ENCODE measurements at places on chromosomes 12 and 14.
A peak's percentile ranks its signal among the peaks of the same experiment; 100 is the strongest.

- no peak for DNase-seq
Measured at GRCh38 chr14:22558221-22558913, 30.7 kb downstream of the DAD1 start.

DNA sequence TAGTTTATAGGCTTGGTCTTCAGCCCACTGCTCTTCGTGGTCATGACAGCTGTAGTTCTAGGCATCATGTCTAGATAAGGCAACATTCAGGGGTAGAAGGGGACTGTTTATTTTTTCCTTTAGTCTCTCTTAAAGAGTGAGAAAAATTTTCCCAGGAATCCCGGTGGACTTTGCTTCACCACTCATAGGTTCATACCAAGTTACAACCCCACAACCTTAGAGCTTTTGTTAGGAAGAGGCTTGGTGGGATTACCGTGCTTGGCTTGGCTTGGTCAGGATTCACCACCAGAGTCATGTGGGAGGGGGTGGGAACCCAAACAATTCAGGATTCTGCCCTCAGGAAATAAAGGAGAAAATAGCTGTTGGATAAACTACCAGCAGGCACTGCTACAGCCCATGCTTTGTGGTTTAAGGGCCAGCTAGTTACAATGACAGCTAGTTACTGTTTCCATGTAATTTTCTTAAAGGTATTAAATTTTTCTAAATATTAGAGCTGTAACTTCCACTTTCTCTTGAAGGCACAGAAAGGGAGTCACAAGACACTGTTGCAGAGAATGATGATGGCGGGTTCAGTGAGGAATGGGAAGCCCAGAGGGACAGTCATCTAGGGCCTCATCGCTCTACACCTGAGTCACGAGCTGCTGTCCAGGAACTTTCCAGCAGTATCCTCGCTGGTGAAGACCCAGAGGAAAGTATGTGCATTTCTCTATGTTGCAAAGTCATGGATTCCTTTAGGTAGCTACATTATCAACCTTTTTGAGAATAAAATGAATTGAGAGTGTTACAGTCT is 25.9 kb upstream of the PAPLN start:
- DNase-seq, result no peak

DNA sequence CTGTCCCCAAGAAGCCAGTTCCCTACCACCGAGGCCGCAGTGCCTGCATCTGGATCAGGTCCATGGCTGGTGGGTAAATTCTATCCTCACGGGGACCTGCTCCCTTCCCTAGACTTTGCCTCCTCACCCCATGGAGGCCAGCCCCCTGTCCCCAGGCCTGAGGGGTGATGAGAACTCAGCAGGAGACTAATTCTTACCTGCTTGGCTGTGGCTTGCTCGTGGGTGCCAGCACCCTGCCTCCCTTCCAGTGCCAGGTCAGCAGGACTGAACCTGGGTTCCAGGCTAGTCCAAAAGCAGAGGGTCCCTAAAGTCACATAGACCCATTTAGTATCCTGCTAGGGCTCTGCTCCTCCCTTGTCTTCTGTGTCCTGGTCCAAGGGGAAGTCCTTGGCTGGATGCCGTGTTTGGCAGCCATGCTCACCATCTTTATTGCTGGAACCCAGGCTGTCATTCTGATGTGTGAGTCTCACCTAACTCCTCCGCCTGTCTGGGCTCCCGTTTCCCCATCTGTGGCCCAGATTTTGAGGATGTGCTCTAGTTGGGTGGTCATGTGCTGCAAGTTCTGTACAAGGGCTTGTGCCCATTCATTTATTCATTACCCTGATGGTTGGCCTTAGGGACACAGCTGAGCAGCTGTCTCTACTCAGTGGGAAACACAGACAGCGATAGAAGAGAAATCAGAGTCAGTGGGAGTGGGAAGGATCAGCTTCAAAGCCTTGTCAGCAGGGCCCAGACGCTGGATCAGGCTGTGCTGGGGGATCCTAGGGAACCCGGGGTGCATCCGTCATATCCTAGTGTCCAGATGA is 949 bp downstream of the PLBD2 start:
- peak; percentile 50 for DNase-seq

- no peak for DNase-seq
Measured at GRCh38 chr14:67392123-67392522, 19.8 kb downstream of the PLEK2 start.

DNA sequence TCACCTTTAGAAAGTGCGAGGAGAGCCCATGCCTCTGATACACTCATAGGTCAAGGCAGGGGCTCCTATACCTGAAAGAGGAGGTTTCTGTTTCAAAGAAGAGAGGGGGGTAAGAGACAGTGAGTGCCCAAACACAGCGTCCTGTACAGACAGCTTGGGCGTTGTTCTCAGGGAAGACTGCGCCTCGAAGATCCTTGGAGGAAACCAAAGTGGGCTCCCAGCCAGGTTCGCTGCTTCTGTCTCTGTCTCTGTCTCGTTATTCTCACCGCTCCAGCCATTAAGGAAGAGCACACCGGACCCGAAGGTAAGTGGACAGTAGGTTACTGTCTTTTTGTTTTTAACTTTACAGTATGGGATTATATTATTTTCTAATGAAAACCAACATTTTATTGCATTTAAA is 5.8 kb upstream of the IFI27 start:
- no peak for DNase-seq

DNA sequence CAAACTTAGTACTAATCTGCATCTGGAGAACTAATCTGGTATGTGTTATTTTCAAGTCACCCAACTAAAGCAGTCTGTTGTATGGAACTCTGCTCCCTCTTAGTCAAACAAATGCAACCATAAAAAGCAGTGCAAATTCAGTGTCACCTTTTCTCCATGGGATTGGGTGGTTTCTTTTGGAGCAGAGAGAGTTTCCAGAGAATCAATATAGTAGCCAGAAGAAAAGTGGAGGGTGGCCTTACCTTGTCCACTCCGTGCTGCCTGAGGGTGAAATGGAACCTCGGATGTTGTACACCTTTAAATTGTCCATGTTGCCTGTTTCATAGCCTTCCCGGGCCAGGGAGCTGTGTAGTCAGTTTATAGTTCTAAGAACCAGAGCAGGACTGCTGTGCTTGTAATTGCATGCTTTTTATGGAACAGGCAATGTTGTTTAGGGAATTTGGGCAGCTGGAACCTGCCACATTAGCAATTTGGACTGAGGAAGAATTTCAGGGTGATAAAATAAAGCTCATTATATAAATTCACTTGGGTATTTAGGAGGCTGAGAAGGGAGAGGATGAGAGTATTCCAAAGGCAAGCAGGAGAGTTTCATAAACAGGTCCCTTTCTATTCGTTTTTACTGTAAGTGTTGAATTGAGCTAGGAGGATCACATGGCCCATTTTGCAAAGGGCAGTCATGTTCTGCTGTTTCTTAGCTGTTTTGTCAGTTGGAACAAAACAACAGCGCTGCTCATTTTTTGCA is 60.5 kb downstream of the CRADD start:
- no peak for DNase-seq

DNA sequence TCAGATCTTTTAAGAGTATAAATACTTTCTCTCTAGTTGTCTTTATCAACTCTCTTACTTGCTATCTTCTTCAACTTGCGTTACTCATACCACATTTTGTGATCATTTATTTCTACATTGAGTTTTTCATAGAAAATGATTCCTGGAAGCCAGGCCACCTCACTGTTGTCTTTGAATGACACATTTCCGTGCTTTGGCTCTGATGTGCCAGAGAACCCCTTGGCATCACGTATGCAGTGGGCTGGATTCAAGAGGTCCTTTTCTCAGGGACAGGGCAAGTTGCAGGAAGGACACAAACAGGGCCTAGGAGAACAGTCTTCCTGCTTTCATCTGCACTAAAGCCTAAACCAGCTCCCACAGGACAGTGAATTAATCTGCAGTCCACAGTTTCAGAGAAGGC is 70.3 kb upstream of the PYGL start:
- DNase-seq, result no peak

DNA sequence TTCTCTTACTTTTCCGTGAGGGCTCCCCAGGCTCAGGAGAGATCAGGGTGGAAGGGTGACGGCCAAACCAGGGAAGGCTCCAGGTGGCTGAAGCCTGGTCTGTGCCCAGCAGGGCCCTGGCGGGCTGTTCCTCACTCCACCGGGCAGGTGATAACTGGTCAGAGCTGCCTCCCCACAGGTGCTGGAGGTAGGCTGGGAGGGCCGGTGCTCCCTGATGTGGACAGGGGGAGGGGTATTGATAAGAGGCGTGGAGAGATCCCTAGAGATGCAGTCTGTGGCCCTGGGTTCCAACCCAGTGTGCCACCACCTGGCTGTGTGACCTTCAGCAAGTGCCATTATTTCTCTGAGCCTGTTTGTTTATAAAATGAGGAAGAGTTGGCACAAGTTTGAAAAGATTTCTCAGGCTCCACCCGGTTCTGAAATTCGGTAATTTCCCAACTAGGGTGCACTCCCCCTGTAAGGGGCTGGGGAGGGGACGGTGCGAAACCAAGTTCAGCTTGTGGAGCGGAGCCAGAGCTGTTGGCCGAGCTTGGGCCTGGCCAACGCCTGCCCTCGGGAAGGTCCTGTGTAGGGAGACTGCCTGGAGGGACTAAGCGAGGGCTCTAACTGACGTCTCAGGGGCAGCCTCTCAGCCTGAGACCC is 1.0 kb upstream of the NR4A1 start:
- no peak for DNase-seq

- no peak for DNase-seq
Measured at GRCh38 chr12:68431786-68432185, 99.6 kb upstream of the MDM1 start.

- no peak for DNase-seq
Measured at GRCh38 chr14:35398071-35398584, 6.4 kb downstream of the NFKBIA start.

- no peak for DNase-seq
Measured at GRCh38 chr14:96205978-96206360, 1.3 kb downstream of the BDKRB2 start.

- DNase-seq, result no peak
Measured at GRCh38 chr12:78087363-78087675, 256.6 kb downstream of the NAV3 start.

DNA sequence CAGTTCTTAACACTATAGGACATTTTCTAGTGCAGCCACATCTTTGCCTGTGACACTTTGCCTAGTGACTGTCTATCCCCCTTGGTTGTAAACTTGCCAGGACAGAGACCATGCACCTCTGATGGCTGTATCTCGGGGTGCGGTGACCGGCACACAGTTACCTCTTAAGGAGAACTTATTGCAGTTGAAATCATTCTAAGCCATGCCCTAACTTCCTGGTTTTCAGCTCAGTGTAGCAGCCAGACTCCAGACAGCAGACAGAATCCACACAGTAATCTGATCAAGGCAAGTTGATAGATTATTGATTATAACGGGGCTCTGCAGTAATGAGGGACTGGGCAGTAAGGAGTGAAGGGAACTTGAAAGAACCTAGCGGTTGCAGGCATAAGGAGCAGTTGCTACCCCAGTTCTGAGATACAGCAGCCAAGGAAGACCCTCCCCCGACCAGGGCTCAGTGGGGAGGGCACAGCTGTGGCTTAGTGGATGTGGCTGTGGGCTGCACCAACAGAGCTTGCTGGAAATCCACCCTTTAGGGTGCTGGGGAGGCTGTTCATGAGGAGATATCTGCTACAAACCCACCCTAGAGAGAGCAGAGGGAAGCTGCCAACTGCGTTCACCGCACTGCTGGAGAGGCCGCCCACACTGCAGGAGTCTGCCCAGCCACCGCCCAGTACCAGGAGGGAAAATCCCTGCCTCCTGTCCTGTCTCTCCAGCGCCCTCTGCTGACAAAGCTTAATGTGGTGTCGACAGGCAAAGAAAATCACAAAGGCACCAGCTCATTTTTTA is 58.2 kb upstream of the BEGAIN start:
- peak; percentile 43 for DNase-seq

- DNase-seq, result no peak
Measured at GRCh38 chr12:12909995-12910420, 18.6 kb downstream of the GPRC5A start.

DNA sequence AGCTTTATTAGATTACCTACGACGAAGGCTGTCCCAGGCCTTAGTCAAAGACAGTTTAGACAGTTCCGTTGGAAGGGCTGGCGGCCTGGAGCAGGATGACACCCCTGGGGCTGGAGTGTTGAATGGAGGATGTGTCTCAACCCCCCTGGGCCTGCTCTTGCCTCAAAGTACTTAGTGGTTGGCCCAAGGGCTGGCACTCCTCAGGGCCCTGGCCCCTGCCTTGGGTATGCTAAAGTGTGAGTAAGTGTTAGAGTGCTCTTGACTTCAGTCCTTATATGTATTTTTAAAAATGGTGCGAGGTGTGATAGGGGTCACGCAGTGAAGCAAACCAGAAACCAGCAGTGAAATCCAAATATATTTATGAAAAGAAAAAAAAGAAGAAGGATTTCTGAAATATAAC is 261.6 kb downstream of the KTN1 start:
- DNase-seq, result no peak

- DNase-seq, result no peak
Measured at GRCh38 chr14:80927083-80927989, 14.2 kb downstream of the CEP128 start.

DNA sequence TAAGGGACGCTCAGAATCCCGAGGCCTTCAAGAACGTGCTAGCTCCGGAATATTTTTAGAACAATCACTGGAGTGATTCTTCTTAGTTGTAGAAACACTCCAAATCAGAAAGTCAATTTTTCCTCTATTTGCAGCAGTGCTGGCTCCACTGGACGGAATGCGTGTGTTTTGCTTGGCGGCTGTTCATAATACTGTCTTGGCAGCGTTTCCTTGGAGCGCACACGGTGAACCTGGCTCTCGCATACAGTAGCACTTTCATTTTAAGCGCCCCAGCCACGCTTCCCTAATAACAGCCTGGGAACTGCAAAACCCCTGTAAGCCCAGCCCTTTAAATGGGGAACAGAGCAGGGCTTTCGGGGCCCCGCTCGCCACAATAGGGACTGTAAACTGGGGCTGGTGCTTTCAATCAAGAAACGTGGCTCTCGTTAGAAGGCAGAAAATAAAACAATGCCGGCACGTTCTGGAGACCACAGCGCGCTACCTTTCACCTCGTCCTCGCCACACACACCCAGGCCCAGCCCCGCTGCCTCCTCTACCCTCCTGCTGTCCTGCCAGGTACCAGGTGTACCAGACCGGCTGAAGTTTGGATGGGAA is 79.9 kb downstream of the BCL11B start:
- DNase-seq, result peak; percentile 23

DNA sequence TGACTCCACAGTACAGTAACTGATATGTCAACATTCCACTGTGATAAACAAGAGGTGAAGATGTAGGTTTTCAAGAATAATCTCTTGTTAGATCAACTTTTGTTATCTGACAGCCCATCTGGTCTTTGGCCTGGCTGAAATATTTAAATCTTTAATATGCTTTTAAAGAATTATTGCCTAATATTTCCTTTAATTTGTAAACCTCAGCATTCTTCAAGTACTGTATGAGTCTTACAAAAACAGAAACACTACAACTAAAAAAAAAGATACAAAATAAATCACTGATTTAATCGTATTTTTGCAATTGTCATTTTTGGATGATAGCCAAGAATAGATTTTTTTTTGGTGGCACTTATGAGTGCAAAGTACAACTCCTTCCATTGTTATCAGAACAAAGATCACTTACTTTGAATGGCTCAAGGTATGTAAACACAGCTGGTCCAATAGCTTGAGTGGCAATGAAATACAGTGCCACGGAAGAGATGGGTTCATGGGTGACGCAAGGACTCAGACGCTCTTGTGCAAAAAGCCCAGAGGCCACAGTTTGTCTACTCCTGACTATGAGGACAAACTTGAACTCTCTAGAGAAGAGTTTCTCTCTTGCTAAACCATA is 109.5 kb downstream of the PAX9 start:
- DNase-seq, result no peak

GRCh38 chr14:44782775-44783238 is 178.9 kb downstream of the KLHL28 start:
- no peak for DNase-seq

- no peak for DNase-seq
Measured at GRCh38 chr14:104941508-104942365, 17.1 kb downstream of the PLD4 start.

Data from GM04504 (cell line).